ENCODE measurements at places on chromosomes 4 and X.

DNA sequence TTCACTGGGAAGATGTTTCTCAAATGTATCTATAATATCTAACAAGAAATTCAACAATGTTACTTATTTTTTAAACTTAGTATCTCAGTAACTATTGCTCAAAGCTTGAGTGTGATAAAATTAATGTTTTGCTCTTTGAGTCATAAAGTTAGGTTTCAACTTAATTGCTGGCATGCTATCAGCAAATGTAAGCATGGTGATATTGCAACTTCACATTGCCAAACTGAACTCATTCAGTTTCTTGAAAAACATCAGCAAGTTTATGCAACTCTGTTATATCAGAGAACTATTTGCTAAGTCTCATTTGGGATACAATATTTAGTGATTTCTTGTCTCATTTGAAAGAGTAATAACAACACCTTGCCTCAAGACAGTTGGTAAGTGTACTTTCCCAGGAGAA is 91.2 kb upstream of the KLF3 start:
- DNase-seq: no peak

DNA sequence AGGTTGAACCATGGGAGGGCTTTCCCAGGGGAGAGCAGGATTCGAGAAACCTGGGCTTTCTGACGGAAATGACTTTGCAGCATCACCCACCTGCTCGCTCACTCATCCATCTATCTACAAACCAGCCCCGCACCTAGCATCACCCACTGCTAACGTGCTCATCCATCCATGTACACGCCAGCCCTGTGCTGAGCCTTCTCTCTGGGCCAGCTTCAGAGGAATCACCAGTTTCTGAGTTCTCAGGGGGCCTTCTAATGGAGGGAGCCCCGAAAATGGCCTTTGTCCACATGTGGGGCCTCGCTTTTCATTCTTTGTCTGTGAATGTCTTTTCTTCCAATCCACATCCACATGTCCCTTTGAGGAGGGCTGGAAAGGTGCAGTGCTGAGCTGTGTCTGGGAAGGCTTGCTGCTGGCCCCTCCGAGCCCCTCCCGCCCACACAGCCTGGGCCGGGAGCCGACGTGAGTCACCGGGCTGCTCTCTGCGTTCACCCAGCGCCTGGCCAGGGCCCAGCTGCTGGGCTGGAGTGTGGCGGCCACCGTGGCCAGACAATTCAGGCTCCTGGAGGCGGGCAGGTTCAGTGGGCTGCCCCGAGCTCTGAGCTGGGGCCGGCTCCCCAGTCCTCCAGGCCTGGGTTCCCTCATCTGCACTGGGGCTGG is 14.7 kb downstream of the SORCS2 start:
- no peak for DNase-seq

DNA sequence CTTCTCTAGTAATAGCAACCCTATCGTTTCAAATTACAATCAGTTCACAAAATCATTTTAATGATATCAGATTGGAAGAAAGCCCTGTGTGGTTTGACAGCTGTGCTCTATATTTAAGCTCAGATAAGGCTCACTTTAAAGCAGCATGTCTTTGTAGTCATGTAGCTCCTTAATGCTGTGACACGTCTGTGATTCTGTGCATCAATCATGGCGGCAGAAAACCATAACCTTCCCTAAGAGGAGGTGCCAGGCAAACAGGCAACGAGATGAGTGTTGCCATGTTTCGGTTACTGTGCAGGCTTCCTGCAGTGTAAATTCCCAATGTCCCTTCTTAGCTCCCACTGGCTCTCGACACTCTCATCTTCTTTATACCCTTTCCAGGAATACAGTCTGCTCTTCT is 212.7 kb downstream of the GRID2 start:
- DNase-seq: no peak

GRCh38 chr4:117874216-117874615 is 160.1 kb upstream of the NDST3 start:
- DNase-seq: no peak

DNA sequence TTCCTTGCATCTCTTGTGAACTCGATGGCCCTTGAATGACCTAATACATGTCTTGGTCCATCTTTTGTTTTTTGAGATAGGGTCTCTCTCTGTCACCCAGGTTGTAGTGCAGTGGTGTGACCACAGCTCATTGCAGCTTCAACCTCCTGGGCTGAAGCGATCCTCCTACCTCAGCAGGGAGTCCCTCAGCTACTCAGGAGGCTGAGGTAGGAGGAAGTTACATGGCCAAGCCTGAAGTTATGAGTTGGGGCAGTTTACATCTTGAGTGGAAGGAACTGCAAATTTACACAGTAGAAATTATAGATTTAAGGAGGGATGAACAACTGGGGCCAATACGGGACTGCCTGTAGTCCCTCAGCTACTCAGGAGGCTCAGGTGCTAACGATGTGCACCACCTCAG is 97.2 kb upstream of the METTL14 start:
- no peak for DNase-seq

DNA sequence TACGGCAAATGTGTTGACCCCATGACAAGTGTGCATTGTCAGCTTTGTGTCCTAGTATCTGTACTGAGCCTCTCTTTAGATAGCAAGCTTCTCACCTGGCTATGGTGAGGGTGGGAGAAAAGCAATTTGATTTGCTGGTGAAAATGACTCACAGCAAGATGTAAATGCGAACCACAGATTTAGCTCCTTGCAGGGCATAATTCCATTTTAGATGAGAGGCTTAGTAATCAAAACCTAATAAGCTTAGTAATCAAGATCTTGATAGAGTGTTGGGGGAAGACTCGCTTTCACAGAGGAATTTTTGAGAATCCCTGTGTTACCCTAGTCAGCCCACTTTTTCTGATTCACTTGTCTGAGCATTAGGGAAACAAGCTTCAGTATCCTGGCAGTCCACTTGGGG is 7.7 kb upstream of the OCIAD2 start:
- no peak for DNase-seq

GRCh38 chr4:154025110-154025509 is 236.2 kb upstream of the SFRP2 start:
- no peak for DNase-seq

DNA sequence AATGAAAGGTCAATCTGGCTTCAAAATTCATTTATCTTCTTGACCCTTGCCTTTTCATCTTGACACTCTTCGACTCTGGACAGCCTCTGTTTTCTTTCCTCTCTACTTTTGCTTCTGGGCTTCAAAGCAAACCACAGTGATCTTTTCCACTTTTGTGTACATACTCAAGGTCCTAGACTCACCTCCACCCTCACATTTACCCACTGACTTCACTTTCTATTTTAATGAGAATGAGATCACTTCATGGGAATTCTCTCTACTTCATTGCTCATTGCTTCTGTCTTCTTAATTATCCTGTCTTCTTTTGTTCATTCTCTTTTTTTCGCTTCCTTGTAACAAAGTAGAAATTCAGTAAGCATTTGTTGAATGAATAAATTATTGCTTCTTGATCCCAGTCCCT is 330.1 kb upstream of the HAND2 start:
- DNase-seq: no peak

GRCh38 chr4:137065311-137065710 is 467.0 kb downstream of the PCDH18 start:
- no peak for DNase-seq

DNA sequence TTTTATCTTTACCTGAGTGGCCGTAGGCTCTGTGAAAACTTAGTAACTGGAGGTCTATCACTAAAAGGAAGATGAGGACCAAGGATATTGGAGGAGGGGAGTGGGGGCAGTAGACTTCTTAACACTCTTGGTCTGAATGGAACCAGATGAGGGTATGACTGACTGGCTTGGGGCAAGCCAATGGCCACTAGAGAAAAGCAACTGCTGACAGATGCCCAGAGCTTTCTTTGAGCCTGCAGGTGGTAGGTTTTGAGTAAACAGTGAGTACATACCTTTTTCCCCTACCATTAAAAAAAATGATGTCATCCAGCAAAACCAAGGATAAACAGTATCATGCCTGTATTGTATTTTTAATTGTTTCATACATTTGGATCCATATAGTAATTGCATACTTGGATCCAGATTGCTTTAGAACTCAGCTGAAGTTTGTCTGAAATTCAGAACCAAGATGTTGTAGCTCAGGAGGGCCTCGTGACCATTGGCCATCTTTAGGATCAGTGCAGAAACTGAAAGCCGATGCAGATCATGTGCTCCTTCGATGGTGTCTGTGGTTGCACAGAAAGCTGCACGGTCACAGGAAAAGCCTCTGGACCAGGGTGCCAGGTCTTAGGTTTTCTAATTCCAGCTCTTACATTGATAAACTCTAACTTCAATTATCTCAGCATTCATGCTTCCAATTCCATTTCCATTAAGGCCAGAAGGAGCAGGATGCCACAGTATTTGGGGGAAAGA is 131.0 kb downstream of the PDGFRA start:
- DNase-seq: no peak

GRCh38 chr4:90174621-90175023 is 47.4 kb downstream of the CCSER1 start:
- no peak for DNase-seq

DNA sequence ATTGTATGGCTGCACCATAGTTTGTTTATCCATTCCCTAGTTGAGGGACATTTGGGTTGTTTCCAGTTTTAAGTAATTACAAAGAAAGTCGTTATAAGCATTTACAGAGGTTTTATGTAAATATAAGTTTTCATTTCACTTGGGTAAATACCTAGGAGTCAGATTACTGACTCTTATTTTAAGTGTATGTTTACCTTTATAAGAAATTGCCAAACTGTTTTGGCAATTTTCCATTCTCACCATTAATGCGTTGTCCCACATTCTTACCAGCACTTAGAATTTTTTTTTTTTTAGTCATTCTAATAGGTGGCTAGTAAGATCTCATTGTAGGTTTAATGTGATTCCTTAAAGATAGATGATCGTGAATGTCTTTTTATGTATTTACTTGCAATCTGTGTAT is 121.5 kb upstream of the NR3C2 start:
- no peak for DNase-seq

DNA sequence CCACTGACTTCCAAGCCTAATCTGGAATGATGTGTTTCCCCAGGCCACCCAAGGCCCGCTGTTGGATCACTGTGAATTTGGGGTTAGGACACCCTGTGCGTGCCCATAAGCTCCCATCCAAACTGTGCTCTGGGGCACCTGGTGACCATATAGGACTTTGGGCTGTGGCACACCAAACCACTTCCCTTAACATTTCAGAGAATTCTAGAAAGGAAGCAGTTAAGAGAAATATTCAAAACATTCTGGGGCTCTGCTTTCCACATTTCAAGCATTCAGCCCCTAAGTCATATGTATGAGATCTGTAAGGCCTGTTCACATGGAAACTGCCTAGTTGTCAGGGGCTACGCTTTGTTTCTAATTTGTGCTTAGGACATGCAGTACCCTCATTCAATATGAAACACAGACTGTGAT is 14.4 kb downstream of the VGLL1 start:
- peak; percentile 12 for DNase-seq

DNA sequence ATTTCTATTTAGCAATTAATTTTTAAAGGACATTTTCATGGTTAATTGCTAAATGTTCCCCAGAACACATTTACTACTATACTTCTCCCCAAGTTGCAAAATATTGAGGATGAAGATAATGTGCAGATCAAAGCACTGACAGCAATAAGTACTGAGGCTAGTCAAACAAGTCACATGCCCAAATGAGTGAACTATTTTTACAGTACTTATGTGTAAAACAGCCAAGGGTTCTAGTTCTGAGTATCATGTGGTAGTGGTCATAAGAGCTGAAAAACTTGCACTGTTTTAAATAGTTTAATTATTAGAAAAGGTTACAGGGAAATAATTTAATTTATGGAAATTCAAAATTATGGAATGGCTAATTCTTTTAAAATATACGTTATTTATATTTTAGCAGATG is 3.8 kb downstream of the GALNTL6 start:
- DNase-seq: no peak

GRCh38 chr4:63728480-63729177 is 680.6 kb downstream of the TECRL start:
- DNase-seq: no peak
